ENCODE measurements at places on chromosomes 12 and 14.

DNA sequence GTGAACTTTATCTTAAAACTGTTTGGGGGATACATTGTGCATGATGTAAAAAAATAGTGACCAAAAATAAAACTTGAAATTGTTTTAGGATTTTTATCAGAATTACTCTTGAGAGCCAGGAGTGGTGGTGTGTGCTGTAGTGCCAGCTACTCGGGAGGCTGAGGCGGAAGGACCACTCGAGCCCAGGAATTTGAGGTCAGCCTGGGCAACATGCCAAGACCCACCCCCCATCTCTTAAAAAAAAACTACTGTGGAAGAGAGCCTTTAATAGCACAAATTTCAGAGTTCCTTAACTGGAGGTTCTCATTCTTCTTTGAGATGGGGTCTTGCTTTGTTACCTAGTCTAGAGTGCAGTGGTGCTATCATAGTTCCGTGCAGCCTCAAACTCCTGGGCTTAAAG, 21.5 kb downstream of the CPSF2 start:
- DNase-seq = no peak

DNA sequence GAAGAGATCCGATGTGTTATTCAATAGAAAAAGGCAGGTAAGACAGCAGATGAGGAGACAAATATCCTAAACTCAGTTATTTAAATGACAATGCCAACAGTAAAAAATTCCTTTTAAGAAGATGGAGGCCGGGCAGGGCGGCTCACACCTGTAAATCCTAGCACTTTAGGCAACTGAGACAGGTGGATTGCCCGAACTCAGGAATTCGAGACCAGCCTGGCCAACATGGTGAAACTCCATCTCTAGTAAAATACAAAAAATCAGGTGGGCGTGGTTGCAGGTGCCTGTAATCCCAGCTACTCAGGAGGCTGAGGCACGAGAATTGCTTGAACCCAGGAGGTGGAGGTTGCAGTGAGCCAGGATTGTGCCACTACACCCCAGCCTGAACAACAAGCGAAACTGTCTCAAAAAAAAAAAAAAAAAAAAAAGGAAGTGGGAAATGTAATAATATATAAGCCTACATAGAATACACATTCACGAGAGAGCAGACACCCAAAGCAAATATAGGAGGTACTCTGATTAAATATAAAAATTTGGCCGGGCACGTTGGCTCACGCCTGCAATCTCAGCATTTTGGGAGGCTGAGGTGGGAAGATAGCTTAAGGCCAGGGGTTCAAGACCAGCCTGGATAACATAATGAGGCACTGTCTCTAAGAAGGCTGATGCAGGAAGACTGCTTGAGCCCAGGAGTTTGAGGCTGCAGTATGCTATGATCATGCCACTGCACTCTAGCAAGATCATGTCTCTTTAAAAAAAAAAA, 19.0 kb downstream of the CORO1C start:
- DNase-seq = no peak

DNA sequence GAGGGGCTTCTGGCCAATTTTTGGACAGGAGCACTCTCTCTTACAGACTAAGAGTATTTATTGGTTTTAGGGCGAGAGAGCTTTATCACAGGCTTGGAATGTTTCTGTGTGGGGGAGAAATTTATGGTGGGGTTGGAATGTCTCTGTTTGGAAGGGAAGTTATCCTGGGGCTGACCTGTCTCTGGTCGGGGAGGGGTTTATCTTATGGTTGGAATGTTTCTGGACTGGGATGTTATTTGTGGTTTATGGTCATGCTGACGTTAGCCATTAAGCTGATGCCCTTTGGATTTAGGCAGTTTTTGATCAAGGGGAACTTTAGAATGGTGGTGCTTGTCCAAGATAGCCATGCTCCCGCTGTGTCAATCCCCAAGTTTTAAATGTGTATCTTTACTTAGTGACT, 614.8 kb downstream of the DIO2 start:
- DNase-seq = peak; percentile 88

- DNase-seq = no peak
These were observed 3.1 kb upstream of the GLTP start for GRCh38 chr12:109883461-109883860.

DNA sequence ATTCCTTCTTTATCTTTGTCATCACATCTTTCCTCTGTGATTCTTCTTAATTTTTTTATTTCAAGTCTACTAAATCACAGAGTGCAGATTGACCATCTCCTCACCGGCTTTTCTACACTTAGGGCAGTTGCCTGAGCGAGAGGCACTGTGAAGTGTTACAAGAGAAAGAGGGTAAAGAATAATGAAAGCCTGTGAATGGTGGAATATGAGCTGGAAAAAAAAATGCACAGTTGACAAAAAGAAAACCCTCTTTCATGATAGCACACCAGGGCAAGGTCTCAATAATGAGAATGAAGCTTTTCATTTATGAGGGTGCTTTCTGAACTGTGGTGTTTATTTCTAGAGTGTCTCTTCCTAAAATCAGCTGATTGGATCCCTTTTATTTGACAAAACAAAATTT, 106.2 kb upstream of the PDE3A start:
- no peak for DNase-seq

DNA sequence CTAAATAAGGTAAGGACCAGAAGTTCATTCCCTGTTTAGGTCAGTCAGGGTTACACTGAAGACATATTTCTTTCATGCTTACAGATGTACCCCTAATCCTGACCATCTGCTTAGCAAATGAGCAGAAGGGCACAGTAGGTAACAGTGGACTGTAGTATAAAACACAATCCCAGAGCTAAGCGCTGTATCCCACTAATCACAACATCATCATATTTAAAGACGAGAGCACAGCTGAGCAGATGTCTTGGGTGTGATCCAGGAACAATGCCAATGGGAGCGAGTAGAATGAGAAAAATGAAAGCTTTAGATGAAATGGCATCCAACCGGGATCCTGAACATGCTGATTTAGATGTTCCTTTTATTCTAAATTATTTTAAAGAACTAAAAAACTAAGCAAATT, 213.4 kb downstream of the CCER1 start:
- no peak for DNase-seq

- DNase-seq = peak; percentile 68
These were observed 17.1 kb downstream of the OTUB2 start for GRCh38 chr14:94043111-94043755.

- DNase-seq = peak; percentile 52
These were observed 33.8 kb downstream of the CCDC38 start for GRCh38 chr12:95908573-95908972.

DNA sequence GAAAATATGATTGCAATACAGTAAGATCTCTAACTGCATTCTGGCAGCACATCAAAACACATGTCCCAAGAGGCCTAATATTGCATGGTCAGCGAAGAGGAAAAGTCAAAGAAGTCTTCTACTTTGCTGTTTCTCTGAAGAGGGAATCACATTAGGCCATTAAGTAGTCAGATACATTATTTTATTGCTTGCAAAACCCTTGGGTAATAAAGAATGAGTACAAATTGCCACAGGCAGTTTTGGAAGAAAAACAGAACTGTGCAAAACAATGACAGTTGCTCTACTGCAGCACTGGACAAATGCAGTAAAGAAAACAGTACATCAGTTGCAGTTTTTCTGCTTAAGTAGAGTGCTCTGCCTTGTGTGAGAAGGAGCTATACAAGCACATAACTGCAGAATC, 211.9 kb downstream of the MED13L start:
- no peak for DNase-seq

- no peak for DNase-seq
These were observed 43.4 kb upstream of the NR2C1 start for GRCh38 chr12:95116773-95117172.

DNA sequence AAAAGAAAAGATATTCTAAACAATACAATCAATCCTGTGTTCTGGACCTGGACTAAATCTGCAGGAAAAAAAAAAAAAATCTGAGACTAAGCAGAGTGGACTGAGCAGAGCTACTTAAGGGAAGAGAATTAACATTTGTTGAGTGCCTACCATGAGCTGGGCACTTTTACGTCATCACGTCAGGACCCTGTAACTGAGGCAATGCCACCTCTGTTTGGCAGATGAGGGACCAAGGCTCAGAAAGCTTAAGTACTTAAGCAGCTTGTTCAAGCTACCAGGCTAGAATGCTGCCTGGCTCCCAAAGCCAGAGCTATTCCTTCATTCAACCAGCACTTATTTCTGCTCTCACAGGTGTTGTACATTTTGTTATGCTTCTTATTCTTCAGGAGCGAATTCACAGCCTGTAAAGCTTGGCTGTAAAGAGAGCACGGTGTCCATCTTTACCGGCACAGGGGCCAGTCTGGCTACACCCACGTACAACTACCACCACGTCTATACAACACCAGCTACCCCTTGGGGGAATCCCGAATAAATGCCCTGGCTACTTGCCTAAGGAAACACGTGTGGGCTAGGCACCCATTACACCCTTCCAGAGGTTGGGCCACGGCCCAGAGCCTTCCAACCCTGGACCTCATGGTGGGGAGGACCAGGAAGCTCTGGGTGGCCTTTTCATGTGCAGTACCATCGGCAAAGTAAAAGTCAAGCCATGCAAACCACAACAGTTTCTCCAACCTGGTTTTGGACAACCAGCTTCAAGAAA, 27.0 kb downstream of the TMCC3 start:
- no peak for DNase-seq

DNA sequence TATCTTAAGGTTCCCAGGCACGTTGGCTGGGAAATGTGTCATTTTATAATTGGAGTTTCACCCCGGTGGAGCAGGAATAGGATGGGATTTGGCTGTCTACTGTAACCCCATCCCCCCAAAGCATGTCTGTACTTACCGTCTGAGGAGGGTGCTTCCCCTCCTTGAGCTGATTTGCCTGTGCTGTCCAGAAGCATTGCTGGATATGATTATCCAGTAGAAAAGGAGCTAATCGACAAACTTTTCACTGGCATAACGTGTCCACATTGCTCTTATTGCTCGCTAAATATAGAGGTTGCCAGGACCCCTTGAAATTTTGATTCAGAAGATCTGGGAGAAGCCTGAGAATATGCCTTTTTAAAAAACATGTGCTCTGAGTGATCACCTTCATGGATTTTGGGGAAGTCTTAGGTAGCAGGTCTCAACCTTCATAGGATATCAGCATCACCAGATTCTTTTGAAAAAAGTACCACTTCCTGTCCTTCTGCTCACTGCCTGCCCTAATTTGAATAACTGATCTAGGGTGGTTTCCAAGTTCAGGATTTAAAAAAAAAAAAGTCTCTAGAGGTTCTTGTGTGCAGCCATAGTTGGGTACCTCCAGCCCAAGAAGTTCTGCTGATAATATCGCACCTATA, 80.4 kb upstream of the KCNA1 start:
- no peak for DNase-seq

DNA sequence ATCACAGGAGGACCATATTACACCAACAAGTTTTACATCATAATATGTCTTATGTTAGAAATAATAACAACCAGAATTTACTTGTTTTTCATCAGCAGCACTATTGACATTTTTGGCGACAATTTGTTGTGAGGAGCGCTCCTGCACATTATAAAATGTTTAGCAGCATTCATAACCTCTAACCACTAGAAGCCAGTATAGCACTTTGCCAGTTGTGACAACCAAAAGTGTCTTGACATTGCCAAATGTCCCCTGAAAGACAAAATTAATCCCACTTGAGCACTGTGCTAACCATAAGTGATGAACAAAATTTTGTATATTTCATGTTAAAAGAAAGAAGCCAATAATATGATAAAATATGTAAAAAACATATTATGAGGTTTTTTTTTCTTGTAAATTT, 356.9 kb upstream of the LMO3 start:
- no peak for DNase-seq

DNA sequence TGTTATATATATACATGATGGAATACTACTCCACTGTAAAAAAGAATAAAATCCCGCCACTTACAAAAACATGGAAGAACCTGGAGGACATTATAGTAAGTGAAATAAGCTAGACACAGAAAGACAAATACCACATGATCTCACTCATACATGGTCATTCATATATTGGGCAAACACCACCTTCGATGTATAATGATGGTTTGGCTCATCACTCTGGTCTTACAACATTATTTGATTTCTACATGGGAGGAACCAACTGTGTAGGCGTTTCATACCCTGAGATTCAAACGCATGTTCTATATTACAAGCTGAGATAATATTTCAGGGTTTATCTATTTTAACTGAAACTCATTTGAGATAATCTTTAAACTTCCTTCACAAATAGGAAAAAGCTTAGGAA, 48.3 kb downstream of the ABCD2 start:
- no peak for DNase-seq

GRCh38 chr12:5505116-5505515, 73.2 kb downstream of the NTF3 start:
- DNase-seq = no peak

- DNase-seq = peak; percentile 16
These were observed 35.5 kb downstream of the DCAF4 start for GRCh38 chr14:72961579-72962335.

- peak; percentile 12 for DNase-seq
These were observed 314.3 kb upstream of the OR4E1 start for GRCh38 chr14:21987937-21988336.

DNA sequence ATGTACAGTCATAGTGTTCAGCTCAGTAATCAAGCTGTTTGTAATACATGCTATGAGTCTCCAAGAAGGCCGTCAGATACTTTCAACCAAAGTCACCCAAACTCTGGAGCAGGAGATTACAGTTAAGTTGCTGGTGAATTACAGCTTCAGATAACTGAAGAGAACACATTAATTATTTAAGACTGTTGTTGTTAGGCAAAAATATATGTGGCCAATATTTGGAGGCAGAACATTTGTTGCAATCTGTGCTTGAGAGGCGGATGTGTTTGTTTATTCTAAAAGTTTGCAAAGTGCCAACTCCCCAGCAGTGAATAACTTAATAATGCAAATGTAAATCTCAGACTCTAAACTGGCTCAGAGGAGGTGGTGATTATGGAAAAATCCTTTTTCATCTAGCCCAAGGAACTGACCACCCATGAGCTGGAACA, 300.7 kb upstream of the TBX3 start:
- peak; percentile 34 for DNase-seq

DNA sequence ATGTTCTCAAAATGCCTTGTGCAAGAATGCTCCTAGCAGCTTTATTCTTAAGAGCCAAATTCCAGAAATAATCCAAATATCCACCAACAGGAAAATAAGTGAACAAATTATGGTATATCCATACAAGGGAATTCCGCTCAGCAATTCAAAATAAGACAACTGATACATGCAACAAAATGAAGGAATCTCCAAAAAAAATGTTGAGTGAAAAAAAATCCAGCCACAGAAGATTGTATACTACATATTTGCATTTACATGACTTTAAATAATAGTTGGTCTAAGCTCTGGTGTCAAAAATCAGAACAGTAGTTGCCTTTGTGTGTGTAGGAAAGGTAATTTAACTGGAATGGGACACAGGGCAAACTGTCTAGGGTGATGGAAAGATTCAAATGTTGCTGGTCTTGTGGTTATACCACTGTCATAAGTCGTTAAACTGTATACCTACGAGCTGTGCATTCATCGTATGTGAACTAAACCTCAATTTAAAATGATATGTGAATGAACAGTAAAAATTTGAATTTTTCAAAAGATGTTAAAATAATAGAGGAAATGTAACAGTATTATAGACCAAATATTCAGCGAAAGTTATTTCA, 3.2 kb downstream of the CD69 start:
- DNase-seq = no peak

GRCh38 chr12:33314223-33314622, 125.4 kb downstream of the SYT10 start:
- no peak for DNase-seq

Data from IMR-90 (cell line).